ENCODE measurements at places on chromosomes 5 and 9.

DNA sequence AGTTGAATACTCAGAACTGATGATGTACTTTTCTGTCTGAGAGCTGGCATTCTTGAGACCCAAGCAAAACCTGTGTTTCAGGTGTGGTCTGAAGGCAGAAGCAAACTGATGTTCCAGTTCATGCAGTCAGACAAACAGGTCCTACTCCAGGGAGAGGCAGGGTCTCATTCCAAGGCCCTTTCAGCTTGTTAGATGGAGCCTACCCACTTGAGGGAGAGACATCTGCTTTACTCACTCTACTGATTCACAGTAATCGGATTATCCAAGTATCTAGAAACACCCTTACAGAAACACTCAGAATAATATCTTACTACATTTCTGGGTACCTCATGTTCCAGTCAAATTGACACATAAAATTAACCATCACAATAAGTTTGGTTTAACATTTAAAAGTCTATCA lies 207.8 kb downstream of the KDM4C start:
- DNase-seq = no peak

GRCh38 chr5:37696190-37697021 lies 143.4 kb downstream of the GDNF start:
- no peak for DNase-seq

GRCh38 chr9:117649126-117649525 lies 55.1 kb upstream of the TLR4 start:
- DNase-seq = no peak

DNA sequence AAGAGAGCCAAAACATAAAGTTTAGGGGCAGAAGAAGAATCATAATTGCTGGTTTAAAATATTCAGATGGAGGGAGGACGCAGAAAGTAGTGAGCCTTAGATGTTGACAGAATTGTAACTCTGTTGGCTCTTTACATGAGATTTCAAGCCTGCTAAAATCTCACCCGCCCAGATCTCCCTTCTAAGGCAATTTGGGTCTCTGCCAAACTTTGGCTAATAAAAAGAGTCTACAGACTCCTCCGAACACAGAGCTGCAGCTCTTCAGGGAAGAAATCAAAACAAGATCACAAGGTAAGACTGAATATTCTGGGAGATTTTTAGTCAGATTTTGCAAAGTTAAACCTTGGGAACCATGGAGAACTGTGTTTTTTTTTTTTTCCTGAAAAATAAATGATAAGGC lies at the start of gene IL33:
TSS of gene IL33 (plus strand) at position 246 of the 400 bp plus-strand sequence. CDS start 25,888 bp downstream, outside the sequence.
- no peak for DNase-seq

- no peak for DNase-seq
Measured at GRCh38 chr5:149898811-149899210, 45.8 kb downstream of the PDE6A start.
